ENCODE measurements at places on chromosomes 11 and 22.

- no peaks in the 10 kb centered on the region for H3K36me3 ChIP-seq
- no peak overlapping the region for H3K4me3 ChIP-seq
- no peak overlapping the region for H3K27ac ChIP-seq
- no peaks in the 10 kb centered on the region for H3K27me3 ChIP-seq
- DNase-seq = peak; percentile 54
Observed at GRCh38 chr11:128302425-128303186, 284.8 kb downstream of the ETS1 start.

GRCh38 chr11:22433517-22433916, 95.3 kb downstream of the SLC17A6 start:
- peaks cover 11% of the 10 kb centered on the region for H3K27me3 ChIP-seq
- no peak for DNase-seq
- no peaks in the 10 kb centered on the region for H3K36me3 ChIP-seq
- H3K4me1 ChIP-seq = peaks cover 9% of the 10 kb centered on the region

DNA sequence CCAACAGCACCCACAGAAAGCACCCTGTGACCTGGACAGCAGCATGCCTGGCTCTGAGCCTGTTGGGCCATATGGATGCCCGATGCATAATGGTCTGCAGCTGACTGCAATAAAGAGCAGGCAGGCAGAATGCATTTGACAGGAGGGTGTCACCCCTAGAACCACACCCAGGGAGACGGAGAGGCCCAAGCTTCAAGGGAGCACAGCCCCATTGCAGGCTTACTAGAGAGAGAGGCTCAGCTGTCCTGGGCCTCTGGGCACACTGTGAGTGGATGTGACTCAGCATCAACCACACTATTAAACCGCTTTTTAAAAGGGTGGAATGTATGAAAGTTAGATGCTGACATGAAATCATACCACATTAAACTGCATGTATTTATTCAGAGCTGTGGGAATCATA, 365.3 kb downstream of the CTTN start:
- H3K4me3 ChIP-seq = no peak overlapping the region
- no peaks in the 10 kb centered on the region for H3K36me3 ChIP-seq

GRCh38 chr11:120713296-120713695, 201.7 kb downstream of the GRIK4 start:
- H3K4me1 ChIP-seq = no peaks in the 10 kb centered on the region
- H3K36me3 ChIP-seq = no peaks in the 10 kb centered on the region
- DNase-seq = no peak
- no peaks in the 10 kb centered on the region for H3K27me3 ChIP-seq
- H3K4me3 ChIP-seq = no peak overlapping the region
- H3K27ac ChIP-seq = no peak overlapping the region

GRCh38 chr11:107583629-107584195, 7.2 kb upstream of the ELMOD1 start:
- H3K27ac ChIP-seq = no peak overlapping the region
- DNase-seq = no peak
- no peaks in the 10 kb centered on the region for H3K36me3 ChIP-seq
- H3K4me3 ChIP-seq = no peak overlapping the region
